ENCODE measurements at places on chromosomes 1 and 21.
A peak's percentile ranks its signal among the peaks of the same experiment; 100 is the strongest.

GRCh38 chr1:228280961-228281591 is 73.2 kb downstream of the OBSCN start:
- no peak for DNase-seq

GRCh38 chr1:3827813-3828307 is 29.2 kb downstream of the CEP104 start:
- no peak for DNase-seq

GRCh38 chr21:31413698-31414097 is 69.6 kb upstream of the TIAM1 start:
- DNase-seq: no peak

DNA sequence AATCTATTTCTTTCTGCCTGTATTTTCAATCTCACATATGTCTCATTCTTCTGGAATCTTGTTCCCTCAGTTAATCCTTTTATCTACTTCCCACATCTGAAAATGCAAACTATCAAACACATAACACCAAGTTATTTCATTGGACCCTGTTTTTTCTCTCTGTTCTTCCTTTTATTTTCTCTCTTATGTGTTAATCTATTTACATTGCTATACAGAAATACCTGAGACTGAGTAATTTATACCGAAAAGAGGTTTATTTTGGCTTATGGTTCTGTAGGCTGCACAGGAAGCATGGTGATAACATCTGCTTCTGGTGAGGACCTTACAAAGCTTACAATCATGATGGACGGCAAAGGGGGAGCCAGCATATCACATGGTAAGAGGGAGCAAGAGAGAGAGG is 247.6 kb downstream of the TGFB2 start:
- DNase-seq: no peak

GRCh38 chr21:41802684-41803083 is 35.8 kb upstream of the RIPK4 start:
- no peak for DNase-seq

DNA sequence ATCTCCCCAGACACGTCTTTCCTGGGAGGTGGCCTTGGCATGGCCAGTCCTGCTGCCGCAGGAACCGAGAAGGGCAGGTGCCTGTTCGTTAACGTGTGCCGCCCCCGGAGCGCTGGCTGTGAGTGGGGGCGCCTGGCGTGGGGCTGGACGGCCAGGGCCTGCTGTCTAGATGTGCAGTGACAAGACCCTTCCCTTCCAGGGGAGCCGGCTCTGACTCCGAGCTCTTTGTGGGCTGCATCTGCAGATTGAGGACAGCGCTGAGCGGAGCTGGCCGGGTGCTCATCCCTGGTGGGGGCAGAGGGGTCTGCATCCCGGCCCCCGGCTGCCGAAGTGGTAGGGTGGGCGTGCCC is 13.0 kb downstream of the COL18A1 start:
- DNase-seq: no peak

GRCh38 chr21:36966821-36967768 is 626 bp upstream of the HLCS start:
- DNase-seq: no peak

- DNase-seq: no peak
These were observed 33.0 kb downstream of the CACHD1 start for GRCh38 chr1:64502931-64503330.

DNA sequence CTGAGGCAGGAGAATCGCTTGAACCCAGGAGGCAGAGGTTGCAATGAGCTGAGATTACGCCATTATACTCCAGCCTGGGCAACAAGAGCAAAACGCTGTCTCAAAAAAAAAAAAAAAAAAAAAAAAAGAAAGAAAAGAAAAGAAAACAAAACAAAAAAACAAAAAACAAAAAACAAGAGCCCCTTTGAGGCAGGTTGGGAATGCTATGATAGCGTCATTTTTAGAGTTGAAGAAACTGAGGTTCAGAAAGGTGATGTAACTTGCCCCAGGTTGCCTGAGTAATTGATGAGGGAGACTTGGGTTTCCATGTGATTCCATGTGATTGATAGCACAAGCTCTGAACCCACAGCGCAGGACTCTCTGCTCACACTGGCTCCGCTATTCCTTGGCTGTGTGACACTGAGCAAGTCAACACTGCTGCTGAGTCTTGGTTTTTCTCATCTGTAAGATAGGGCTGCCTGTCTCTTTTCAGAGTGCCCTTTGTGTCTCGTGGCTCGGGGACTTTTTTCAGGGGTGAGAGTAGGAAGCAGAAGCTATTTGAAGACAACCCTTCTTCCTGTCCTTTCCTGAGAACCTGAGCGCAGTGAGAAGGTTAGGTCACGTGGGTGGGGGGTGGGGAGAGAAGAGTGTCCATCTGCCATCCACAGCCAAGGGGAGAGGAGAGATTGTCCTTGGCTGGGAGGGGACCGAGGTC is 2.5 kb downstream of the CNR2 start:
- DNase-seq: no peak

GRCh38 chr1:110220324-110220723 is 10.2 kb downstream of the KCNC4 start:
- no peak for DNase-seq

DNA sequence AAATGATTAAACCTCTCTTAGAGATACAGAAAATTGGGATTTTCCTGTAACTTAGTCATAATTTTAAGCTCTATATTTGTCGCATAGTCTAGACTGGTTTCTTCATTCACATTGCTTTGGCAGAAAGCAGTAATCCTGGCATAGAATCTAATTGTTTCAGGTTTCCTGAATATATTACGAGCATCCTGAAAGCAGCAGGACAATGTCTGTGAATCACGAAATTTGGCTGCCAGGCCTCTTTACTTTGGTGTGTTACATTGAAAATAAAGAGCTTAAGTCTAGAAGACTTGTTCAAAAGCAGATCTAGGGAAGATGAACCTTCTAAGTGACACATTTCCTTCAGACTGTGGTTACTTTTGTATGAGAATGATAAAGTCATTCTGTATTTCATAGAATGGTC is 72.2 kb downstream of the TDRD5 start:
- DNase-seq: no peak

DNA sequence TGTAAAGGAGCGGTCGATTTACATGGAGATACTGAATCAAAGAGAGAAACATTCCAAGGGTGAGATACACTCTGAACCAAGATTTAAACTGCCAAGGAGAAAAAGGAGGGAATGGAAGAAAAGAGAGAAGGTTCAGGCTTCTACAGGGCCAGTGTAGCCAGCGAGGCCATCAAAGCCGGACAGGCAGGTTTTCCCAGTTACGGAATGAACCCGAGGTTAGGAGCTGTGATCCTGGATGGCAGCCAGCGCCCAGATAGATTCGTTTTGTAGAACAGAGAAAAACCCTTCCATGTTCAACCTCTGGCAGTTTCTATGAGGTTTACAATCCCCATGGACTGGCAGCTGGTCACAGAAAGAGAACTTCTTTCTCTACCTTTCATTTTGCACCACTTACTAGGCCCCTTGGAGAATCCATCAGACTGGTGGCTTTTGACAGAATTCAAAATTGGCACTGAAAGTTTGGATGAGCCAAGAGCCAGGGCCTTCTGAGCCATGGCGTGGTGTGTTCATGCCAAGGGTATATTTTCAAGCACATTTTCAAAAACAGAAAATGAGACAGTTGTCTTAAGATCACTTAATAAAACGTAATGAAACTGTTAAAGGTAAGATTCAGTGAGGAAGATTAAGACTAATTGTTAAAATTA is 171.5 kb downstream of the RUNX1 start:
- peak; percentile 52 for DNase-seq

DNA sequence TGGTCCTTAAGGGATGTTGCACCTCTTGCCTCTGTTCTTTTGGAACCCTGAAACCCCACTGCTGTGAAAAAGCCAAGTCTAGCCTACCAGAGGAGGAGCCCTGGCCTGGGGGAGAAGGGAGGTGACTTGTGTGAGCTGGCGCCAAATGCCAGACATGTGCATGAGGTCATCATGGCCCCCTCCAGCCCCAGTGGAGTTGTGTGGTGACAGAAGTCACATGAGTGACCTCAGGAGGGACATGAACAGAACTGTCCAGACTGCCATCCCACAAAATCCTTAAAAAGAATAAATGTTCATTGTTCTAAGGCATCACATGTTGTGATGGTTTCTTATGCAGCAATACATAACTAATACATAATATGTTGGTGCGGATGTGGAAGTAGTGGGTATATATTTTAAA is 10.8 kb downstream of the HHAT start:
- no peak for DNase-seq

GRCh38 chr1:200510228-200510623 is 100.4 kb upstream of the ZNF281 start:
- peak; percentile 73 for DNase-seq

DNA sequence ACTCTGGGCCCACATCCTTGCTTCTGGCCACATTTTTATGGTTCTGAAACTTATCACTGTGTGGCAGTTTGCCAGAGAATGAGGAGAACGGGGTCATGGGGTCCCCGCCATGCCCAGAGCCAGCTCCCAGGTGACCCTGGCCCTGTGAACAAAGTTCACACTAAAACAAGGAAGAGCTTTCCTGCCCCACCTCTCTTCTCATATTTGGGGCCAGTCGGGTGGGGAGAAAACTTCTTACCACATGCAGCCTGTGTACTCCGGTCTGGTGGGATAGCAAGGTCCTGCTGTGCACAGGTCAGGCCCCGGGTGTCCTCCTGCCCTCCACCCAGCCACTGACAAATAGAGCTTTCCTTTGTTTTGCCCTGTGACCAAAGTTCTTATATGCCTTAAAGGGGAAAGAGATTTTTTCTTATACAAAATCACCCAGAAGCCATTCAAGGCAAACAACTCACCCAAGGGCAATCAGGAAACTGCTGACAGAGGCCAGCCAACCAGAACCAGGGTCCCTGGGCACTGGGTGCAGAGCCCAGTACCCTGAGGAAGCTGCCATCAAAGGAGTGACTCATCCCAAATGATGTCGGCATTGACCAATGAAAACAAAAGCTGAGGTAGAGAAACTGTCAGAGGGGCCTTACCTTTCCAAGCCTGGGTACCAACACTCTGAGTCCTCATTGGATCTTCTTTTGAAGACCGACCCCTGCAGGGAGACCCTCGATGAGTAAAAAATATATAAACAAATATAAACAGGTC is 53.6 kb downstream of the OLIG1 start:
- no peak for DNase-seq

GRCh38 chr1:238419209-238419608 is 528.5 kb upstream of the ZP4 start:
- no peak for DNase-seq

- no peak for DNase-seq
These were observed 96.4 kb downstream of the MIS18A start for GRCh38 chr21:32182449-32182848.

GRCh38 chr1:14313731-14314431 is 284.6 kb upstream of the KAZN start:
- DNase-seq: no peak

GRCh38 chr1:228837817-228838716 is 102.8 kb downstream of the RHOU start:
- DNase-seq: no peak

DNA sequence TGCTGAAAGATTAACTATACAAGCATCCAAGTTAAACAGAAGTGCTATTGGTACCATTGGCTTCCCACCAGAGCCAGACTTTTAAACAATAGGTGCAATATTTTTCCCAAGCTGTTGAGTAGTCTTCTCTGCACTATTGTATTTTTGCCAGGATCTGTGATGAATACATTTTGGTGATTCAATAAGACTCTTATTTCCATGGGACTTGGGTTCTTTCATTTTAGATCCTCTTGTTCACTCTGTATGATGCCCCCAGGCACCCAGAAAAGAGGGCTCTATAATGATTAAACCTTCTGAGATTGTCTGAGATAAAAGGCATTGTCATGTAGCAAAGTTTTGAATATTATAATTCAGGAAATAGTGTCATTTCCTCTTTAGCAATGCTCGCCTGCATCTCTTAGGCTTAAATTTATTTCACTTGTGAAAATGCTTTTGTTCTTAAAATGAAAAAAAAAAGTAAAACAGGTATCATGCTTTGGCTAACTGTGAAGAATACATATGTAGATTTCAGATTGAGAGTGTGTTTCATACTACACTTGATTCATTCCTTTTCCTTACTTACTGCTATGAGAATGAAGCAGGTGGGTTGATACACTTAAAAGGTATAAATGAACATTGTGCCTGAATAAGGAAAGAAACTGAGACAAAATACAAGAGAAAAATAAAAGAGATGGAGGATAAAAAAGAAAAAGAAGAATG is 275.0 kb downstream of the HMCN1 start:
- DNase-seq: no peak

DNA sequence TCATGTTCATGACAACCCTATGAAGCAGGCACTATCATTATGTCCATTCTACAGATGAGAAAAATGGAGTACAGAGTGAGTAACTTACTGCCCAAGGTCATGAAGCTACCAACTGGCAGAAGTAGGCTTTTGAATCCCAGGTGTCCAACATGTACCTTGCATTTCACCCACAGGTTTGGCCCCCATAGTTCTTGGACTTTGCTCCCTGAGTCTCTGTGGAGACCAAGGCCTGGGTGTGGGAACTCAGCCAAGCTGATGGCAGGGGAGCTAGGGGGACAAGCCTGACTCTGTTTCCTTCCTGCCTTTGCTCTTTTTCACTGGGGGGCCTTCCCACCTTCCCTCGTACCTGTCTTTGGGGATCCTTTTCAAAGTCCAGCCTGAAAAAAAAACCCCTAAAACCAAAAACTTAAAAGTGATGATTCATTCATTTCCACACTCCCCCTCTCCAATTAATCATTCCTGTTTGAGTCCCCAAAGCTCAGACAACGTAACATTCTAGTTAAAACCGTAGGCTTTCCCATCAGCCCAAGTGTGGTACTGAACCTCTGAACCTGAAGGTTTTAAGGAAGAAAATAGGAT is 8.5 kb upstream of the TTC22 start:
- no peak for DNase-seq

- DNase-seq: no peak
These were observed 12.3 kb downstream of the KAZN start for GRCh38 chr1:14610761-14611160.

Measured in NCI-H748 treated with DMSO at 0.1 percent for 48 hours (cell line).